ENCODE measurements at places on chromosomes 7 and 10.

GRCh38 chr10:61110188-61110844 is 166.3 kb upstream of the RHOBTB1 start:
- DNase-seq = no peak

GRCh38 chr7:43308913-43309705 is 196.7 kb downstream of the HECW1 start:
- no peak for DNase-seq

- no peak for DNase-seq
Measured at GRCh38 chr10:123842692-123843385, 48.8 kb downstream of the CPXM2 start.

DNA sequence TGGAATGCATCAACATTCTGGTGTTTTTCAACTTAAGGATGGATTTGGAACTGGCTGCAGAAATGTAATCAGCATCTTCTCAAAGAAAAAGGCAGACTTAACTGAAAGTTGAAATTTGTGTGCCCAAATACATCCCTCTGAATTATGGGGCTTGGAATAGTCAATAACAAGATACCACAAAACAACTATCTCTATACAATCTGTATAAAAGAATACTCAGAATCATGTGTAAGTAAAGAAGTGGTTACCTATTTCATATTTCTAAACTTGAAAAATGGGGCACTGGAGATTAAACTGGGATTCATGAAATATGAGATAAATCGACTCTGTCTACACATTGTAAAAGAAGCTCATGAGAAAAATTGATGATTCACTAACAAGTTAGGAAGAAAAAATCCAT is 6.2 kb upstream of the COL1A2 start:
- no peak for DNase-seq

DNA sequence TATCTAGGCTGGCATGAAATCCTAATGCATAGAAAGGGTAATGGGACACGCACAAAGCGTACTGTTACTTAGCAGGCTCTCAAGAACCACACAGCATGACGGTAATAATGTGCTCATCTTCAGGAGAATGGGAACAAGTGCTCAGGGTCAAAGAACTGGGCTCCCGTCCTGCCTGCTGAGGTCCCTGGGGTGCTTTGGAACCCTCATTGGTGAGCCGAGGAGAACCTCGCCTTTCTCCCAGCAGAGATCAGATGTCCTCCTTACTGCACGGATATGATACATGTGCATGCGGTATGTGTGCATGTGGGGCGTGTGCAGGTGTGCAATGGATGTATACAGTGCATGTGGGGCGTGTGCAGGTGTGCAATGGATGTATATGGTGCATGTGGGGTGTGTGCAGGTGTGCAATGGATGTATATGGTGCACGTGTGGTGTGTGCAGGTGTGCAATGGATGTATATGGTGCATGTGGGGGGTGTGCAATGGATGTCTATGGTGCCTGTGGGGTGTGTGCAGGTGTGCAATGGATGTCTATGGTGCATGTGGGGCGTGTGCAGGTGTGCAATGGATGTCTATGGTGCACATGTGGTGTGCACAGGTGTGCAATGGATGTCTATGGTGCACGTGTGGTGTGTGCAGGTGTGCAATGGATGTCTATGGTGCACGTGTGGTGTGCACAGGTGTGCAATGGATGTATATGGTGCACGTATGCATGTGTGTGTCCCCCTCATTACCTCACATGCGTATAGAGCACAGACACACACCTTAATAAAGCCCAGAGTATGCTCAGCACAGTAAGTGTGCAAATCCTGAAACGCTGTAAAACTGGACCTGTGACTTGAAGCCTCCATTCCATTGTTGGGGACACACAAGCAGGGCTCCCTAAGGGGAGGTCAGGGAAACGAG is 336.3 kb downstream of the PTPRN2 start:
- DNase-seq = no peak

DNA sequence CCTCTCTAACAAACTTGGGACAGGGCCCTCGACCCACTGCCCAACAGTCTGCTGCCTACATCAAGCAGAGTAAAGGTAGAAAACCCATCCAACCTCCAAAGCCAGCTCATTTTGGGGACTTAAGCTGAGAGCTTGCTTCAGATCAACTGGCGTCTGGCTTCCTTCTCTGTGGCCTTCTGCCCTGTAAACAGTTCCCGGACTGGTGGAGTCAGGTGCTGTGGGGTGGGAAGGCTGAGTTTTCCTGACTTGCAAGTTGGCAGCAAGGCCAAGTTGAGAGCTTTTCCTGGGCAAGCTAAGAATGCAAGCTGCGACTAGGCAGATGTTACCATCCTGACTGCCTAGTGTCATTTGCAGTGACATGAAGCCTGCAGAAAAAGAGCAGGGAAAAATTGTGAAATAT is 3.7 kb downstream of the GALNT17 start:
- no peak for DNase-seq

Data from DMS53 (cell line).